ENCODE measurements at places on chromosomes 2 and 18. TPM values are rescaled to one million over a fixed set of nuclear protein-coding genes. Genes with fewer than 3 reads are reported as not detected.

- no peaks in the 10 kb centered on the region for H3K4me1 ChIP-seq
- H3K27ac ChIP-seq, result no peak overlapping the region
- no peak overlapping the region for H3K4me3 ChIP-seq
Observed at GRCh38 chr2:149080971-149081370, 42.5 kb downstream of the LYPD6B start.

GRCh38 chr2:2233171-2233826, 97.8 kb downstream of the MYT1L start:
- no peaks in the 10 kb centered on the region for H3K36me3 ChIP-seq
- no peak overlapping the region for H3K27ac ChIP-seq
- H3K4me1 ChIP-seq, result no peaks in the 10 kb centered on the region
- H3K4me3 ChIP-seq, result no peak overlapping the region

DNA sequence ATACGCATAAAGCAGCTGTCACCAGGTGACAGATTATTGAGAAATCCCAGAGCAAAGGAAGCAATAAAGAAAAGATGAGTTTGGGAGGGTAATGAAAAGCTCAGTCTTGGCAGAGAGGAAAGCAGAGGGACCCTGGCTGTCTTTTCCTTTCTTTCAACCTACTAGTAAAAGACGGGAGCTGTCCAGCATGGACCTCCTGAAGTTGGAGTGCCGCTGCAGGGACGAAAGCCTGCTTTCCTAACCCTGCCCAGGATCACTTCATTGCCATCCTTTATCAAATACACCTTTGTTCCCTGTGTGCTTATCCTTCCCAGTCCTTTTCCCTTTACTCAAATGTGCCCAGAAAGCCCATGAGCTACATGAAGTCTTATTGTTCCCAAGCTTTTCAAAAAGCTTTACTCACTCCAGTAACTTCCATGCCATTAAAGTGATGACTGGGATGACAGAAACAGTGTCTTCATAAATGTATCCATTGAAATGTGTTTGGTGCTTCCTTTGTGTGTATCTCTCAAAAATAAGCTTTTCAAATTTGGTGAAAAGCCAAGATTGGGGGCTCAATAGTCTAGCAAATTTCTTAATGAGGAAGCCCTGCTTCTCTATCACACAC, 3.7 kb upstream of the SPR start:
- DNase-seq, result peak; percentile 48
- H3K4me1 ChIP-seq, result peaks cover 4% of the 10 kb centered on the region
- no peaks in the 10 kb centered on the region for H3K27me3 ChIP-seq

- no peak for DNase-seq
- H3K4me1 ChIP-seq, result no peaks in the 10 kb centered on the region
- H3K4me3 ChIP-seq, result no peak overlapping the region
- no peaks in the 10 kb centered on the region for H3K27me3 ChIP-seq
- H3K36me3 ChIP-seq, result no peaks in the 10 kb centered on the region
Observed at GRCh38 chr2:144650907-144651306, 131.0 kb upstream of the ZEB2 start.

DNA sequence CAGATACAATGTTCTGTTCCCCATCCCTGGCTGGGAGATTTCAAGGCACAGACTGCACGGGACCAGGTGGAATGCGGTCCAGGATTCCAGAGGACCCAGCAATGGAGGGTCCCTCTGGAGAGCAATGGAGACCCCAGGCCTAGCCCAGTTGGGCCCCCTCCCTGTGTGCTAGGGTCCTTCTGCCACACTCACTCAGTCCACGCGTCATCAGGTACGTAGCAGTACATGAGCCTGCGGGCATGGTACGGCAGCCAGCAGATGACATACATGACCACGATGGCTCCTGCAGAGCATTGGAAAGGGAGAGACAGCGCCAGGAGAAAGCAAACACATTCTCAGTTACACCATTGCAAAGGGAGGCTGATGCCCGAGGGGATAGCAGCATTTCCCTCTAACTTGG, 10.1 kb downstream of the NTSR2 start:
- peaks cover 47% of the 10 kb centered on the region for H3K27me3 ChIP-seq
- no peaks in the 10 kb centered on the region for H3K36me3 ChIP-seq
- no peaks in the 10 kb centered on the region for H3K4me1 ChIP-seq

GRCh38 chr2:191128172-191128910, 22.5 kb downstream of the STAT4 start:
- no peak overlapping the region for H3K4me3 ChIP-seq
- no peak for DNase-seq
- H3K27ac ChIP-seq, result no peak overlapping the region
- H3K36me3 ChIP-seq, result no peaks in the 10 kb centered on the region

DNA sequence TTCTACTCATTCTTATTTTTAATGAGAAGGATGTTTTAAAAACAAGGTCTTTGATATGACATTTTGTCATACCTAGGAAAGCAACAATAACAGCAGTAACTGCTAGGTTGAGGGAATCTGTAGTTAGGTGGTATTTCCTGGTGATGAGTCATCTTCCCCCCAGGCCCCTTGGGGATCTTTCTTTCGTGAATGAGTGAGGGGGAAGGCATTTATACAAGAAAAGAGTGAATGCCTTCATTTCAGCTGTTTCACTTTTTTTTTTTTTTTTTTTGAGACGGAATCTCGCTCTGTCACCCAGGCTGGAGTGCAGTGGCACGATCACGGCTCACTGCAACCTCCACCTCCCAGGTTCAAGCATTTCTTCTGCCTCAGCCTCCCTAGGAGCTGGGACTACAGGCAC, 108.6 kb downstream of the MAP4K4 start:
- no peak for DNase-seq
- peak overlapping the region; percentile 59 for H3K27ac ChIP-seq
- no peak overlapping the region for H3K4me3 ChIP-seq
- peaks cover 96% of the 10 kb centered on the region for H3K4me1 ChIP-seq
- H3K36me3 ChIP-seq, result no peaks in the 10 kb centered on the region

GRCh38 chr18:45521777-45522176, 93.5 kb upstream of the SLC14A2 start:
- DNase-seq, result no peak
- no peaks in the 10 kb centered on the region for H3K27me3 ChIP-seq
- no peak overlapping the region for H3K27ac ChIP-seq
- H3K36me3 ChIP-seq, result no peaks in the 10 kb centered on the region

DNA sequence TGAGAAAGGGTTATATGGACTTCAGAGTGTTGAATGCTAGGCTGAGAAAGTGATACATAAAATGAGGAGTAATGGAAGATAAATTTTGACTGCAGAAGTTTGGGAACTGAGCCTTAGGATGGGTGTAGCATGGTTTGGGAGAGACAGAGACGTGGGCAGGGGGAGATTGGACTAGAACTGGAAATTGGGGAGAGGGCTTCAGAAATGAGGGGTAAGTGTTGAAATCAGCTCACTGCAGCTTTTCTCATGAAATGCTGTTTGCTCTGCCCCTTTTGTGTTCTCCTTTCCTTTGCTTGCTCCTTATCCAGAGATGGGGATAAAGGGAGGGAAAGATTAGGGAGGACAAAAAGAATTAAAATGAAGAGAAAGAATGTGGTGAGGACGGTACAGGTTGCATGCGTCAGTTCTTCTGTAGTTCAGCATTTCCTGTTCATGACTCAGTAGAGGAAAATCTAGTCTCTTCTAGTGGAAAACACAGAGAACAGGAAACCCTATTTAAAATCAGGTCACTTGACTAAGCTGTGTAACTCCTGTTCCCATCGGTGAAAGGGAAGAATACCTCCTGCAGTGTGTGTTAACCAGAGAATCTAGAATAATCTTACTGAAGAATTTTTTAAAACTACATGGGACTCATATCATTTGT, 105.6 kb downstream of the CRIM1 start:
- peaks cover 42% of the 10 kb centered on the region for H3K36me3 ChIP-seq
- H3K27me3 ChIP-seq, result no peaks in the 10 kb centered on the region
- no peak for DNase-seq

DNA sequence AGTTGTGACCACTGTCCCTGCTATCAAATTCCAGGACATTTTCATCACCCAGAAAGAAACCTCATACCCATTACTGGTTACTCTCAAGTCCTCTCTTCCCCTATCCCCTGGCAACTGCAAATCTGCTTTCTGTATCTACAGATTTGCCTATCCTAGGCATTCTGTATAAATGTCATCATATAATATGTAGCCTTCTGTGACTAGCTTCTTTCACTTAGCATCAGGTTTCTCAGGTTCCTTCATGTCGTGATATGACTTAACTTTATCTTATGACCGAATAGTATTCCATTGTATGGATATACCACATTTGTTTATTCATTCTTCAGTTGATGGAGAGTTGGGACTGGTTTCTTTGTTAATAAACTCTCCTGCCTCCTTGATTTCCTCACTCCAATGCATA, 60.5 kb downstream of the PMAIP1 start:
- no peak overlapping the region for H3K27ac ChIP-seq
- no peak overlapping the region for H3K4me3 ChIP-seq
- H3K4me1 ChIP-seq, result no peaks in the 10 kb centered on the region
- DNase-seq, result no peak
- H3K27me3 ChIP-seq, result no peaks in the 10 kb centered on the region

Gene CIB4
- not detected for total RNA-seq

Data from heart right ventricle (tissue), 16 donors.